ENCODE measurements at places on chromosomes 3 and 15.

GRCh38 chr3:159945930-159946329 is 42.7 kb upstream of the IL12A start:
- DNase-seq = no peak

DNA sequence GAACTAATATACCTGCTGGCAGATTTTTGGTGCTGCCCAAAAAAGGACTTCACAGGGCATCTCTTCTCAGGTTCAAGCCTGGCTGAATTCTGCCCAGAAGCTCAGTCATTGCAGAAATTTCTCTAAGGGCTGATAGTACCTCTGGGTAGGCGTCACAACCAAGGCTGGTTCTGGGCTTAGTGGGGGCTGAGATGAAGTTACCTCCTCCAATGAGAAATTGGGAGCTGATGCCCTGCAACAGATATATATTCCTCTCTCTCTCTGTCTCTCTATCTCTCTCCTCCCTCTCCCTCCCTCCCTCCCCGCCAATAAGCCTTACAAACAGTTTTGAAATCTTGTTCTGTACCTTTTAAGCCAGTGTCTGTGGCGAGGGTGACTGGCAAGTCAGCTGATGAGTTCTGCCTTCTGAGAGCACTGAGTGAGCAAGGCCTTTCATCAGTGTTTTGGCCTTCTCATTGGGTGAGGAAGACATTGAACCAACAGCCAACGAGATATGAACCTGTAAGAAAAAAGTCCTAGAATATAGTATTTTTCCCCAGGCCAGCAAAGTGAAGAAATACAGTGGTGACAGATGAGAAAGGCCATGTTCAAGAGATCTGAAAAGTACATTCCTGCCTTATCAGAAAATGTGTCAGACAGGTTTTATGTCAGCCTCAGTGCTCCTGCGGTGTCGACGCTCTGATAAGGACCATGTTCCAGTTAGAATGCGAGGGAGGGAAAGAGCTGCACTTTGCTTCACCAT is 45.5 kb downstream of the TMEM39A start:
- no peak for DNase-seq

- no peak for DNase-seq
Observed at GRCh38 chr3:11944052-11944673, 60.0 kb upstream of the SYN2 start.

GRCh38 chr3:107753494-107753893 is 230.7 kb downstream of the BBX start:
- peak; percentile 2 for DNase-seq

DNA sequence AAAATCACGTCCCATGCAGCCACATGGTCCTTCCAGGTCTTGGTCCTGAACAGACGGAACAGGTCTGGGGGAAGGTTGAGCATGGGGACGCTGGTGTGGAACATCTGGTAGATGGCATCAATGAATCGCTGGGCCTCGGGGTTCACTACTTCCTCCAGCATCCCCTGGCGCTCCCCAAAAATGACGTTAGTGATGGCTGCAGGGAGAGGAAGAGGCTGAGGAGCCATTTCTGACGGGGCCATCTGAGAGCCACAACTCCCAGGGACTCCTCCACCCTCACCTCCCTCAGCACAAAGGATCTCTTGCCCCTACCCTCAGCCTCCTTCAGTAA is 23.7 kb downstream of the CYP11A1 start:
- no peak for DNase-seq

- DNase-seq = no peak
Observed at GRCh38 chr15:66863390-66864085, 161.5 kb downstream of the SMAD6 start.
